ENCODE measurements at places on chromosomes 12 and 14.

DNA sequence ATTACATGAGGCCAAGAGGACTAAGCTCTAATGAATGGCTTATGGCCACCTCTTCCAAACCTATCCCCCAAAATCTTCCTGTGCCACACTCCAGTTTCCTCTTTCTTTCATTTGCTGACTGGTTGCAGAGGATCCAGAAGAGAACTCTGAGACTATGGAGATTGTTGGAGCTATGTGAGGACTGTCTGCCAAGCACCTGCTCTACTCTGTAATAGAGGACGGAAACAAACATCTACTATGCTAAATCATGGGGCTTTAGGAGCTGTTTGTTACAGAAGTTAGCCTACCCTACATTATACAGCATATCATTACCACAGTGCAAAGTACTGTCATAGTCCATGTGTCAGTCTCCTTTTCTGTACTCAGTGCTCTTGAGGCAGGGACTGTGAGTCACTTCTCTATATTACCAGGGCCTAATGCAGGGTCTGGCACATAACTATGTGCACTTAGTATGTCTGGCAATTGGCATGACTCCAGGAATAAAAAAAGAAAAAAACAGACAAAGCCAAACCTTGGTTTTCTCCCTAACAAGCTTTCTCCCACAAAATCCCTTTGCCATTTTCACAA lies 95.1 kb downstream of the RPAP3 start:
- DNase-seq: no peak

DNA sequence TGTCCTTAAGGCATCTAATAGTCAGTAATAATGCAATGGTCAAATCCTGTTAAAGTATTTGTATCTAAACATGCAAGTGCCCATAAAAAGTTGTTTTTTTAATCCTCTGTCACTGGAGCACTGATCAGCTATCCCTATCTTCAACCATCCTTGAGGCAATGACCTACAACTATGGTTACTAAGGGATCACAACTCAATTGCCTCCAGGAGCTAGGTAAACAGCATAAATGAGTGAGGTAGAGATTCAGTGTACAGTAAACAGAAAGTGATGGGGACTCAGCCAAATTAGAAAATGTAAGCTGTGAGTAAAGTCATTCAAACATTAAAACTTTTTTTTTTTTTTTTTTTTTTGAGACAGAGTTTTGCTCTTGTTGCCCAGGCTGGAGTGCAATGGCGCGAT lies 18.6 kb downstream of the SPPL3 start:
- no peak for DNase-seq

DNA sequence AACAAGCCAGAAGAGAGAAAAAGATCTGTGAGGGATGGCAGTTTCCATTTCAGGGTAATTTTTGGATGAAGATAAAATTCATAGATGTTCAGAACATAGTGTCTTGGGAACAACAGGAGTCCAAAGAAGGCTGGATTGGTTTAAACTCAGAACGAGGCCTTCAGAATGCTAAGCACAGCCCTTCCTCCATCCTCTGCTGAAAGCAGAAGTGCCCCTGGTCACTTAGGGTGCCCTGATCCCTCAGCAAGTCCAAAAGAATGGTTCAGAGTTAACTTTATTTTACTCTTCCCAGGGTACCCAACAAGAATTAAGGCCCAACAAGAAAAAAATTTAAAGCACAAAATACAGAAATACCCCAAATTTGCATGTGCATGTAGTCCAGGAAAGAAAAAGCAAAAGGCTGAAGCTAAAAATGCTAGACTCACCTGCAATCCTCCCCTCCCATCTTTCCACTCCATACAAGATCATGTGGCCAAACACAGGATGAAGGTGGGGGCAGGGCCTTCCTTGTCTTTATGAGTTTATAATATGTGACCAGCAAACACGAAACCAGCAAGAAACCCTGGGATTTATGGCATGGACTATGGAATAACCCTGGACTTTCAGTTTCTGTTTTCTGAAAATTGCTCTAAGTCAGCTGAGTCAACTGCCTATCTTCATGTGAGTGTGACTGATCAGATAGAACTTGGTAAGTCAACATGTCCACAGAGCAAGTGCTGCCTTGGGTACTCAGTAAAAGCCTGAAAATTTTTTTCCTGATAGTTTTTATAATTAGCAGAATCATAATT lies 21.2 kb downstream of the MAX start:
- DNase-seq: no peak

- no peak for DNase-seq
These were observed 28.0 kb downstream of the VPS37B start for GRCh38 chr12:122867691-122868461.

DNA sequence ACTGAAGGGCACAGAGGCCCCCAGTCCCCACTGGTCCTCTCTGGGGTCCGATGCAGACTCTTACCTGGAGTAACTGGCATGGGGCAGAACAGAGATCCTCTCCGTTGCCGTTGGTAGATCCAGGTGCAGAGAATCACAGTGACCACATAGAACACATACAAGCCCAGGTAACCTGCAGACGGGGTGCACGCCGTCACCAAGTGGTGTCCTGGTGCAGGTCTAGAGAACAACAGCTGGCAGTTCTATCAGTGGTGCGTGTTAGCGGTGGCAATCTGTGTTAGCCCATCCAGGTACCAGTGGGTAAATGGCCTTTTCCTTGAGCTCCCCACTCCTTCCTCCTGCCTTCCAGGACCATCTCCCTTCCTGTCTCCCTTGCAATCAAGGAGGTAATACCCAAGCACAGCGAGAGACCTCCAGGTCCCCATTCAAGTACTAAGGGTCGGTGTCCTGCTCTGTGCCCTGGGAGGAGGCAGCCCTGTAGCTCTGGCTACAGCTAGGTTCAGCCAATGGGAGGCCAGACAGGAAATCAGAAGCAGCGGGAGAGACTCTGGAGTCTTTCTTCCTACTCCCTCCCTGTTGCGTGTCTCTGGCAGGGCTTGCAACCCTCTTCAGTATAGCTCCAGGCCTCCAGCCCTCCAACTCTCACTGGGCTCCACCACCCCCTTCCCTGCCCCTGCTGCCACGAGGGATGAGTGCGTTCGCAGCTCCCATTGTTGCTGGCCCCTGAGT lies 15.8 kb downstream of the SLC8B1 start:
- DNase-seq: no peak

GRCh38 chr14:39038542-39038941 lies 64.5 kb downstream of the SEC23A start:
- no peak for DNase-seq

- DNase-seq: no peak
These were observed 481 bp downstream of the REC8 start for GRCh38 chr14:24172261-24172860.

- no peak for DNase-seq
These were observed 6.3 kb upstream of the NFKBIA start for GRCh38 chr14:35410858-35411257.

GRCh38 chr12:3592856-3593625 lies 102.0 kb downstream of the PRMT8 start:
- no peak for DNase-seq

- DNase-seq: no peak
These were observed 157.6 kb downstream of the SUDS3 start for GRCh38 chr12:118534003-118534402.

DNA sequence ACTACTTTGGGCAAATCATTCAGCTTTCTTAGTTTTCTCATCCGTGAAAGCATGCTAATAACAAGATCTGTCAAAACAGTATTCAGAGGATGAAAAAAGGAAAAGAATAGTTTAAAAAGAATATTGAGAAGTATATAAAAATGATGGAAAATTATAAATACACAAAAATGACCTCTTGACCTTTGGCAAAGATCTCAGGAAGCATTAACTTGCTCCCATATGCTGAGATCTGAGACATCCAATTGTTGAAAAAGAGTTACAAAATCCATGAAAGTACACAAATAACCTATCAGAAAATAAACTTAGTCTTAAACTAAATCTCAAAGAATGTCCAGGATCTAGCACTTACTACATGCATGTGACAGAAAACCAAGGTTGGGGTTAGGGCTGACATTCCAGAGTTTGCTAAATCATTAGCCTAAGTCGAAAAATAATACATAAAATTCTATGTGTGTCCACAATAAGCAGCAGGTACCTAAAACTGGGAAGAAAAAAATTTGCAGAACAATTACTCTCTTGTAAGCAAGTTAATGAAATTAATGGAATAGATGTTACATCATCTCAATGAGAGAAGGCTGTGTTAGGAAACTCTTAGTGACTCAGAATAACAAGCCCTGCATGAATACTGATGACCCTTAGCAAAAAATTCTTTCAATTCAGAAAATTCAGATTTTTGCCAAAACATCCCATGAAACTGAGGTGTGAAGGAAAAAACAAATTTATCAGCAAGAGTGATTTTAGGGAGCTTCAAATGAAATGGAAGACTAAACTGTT lies 3.4 kb downstream of the PAH start:
- DNase-seq: no peak

GRCh38 chr12:116370886-116371580 lies 93.5 kb upstream of the MED13L start:
- DNase-seq: no peak

- no peak for DNase-seq
These were observed 1.1 kb downstream of the PAN2 start for GRCh38 chr12:56332512-56333196.

GRCh38 chr14:56900726-56901125 lies 90.4 kb upstream of the OTX2 start:
- no peak for DNase-seq

DNA sequence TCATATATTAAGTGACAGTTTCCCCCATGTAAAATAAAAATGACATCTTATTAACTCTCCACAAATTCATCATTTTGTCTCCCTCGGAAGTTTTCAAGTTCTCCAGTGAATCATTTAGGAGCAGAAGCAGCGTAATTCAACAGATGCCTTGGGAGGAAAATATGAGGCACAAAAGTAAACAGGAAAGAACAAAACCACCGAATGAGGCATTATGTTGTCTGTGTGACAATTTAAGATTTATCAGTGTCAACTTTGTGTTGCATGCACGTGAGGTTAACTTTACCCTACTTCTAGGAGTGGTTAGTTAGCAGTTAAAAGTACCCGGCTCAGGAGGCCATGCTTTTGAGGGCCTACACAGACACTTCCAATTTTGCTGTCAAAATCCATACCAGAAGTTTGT lies 258.6 kb downstream of the IPO8 start:
- DNase-seq: no peak

GRCh38 chr14:100841761-100842403 lies 16.0 kb downstream of the MEG3 start:
- DNase-seq: no peak

GRCh38 chr12:53289891-53290290 lies 5.5 kb upstream of the PFDN5 start:
- DNase-seq: no peak

DNA sequence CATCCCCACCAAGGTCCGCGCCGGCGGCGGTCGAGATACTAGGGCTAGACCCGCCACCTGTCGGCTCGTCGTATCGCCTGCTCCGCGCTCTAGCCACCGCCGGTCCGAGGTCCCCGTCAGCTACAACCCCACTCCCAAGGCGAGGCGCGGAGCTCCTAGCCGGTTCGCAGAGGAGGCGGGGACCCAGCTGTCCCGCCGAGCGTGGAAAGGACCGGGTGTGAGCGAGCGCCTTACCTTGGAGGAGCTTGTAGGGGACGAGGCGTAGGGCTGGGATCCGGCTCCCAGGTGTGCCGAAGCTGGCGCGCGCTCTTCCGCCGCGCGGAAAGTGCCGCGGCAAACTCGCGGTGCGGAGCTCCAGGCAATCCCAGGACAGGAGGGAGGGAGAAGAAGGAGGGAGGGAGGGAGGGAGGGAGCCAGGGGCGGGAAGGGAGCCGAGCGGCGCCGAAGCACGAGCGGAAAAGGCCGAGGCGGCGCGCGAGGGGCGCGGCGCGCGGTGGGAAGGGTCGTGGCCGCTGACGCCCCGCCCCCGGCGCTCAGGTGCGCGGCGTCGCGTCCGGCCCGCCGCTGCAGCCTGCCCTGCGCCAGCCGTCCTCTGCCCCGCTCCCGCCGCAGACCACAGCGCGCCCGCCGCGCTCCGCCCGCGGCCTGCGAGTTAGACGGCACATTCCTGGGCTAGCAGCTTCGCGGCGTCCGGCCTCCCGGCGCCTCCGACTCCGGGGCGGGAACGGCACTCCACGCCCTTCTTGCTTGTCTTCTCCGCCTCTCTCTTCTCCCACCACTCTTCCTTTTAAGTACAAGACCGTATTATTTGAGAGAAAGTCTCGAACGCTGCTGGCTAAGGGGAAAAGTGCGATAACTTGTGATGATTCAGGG lies at the start of gene PAWR:
Gene PAWR, minus strand, starts transcription at position 327 of the 873 bp plus-strand sequence. CDS start 720 bp downstream, outside the sequence.
- DNase-seq: no peak

- DNase-seq: no peak
These were observed 3.1 kb upstream of the RNASE9 start for GRCh38 chr14:20563971-20564370.

DNA sequence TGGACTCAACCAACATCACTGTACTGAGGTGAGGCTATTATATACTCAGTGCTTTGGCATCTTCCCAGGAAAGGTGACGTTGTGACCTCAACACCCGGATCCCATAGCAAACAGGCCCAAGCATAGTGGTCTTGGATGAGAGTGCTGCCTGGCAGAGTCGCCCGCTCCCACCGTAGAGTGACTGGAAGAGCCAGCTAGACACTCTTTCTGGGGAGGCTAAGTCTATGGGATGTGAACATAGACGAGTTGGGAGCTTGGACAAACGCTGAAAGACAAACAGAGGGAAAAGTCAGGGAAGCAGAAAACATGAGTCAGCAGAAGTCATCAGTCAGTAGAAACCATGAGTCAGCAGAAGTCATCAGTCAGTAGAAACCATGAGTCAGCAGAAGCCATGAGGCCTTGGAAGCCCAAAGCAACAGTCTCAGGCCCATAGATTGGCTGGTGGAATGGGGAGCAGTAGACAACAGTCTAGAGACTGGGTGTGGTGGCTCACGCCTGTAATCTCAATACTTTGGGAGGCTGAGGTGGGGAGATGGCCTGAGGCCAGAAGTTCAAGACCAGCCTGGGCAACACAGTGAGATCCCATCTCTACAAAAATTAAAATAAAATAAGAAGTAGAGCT lies 66.4 kb upstream of the MAP1LC3B2 start:
- DNase-seq: no peak

Data from stimulated activated CD4-positive, alpha-beta T cell treated with anti-CD3 and anti-CD28 coated beads, Interleukin-15, amount 100 ng/mL, for 48 hours (primary cell).